ENCODE measurements at places on chromosomes 12 and 14.

DNA sequence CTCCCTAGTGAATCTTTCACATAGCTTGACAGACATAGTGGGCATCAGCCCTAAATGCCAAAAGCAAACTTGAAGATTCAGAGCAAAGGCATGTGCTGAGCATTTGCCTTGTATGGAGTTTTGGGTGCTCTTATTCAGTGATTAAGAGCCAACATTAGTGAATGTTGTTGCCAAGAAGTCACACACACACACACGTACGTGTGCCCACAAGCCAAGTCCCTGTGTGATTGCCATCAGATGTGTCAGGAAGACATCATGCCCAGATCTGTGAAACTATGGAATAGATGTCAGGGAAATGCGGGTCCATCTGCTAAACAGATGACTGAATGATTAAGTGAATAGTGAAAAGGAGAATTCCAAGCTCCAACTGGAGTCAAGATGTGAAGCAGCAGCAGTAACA is 149.0 kb downstream of the AKAP6 start:
- peak overlapping the region; percentile 55 for H3K27ac ChIP-seq
- H3K36me3 ChIP-seq: no peaks in the 10 kb centered on the region
- H3K27me3 ChIP-seq: no peaks in the 10 kb centered on the region

GRCh38 chr12:39846304-39846703 is 226.7 kb upstream of the ABCD2 start:
- H3K27me3 ChIP-seq: no peaks in the 10 kb centered on the region
- no peak overlapping the region for H3K4me3 ChIP-seq
- H3K4me1 ChIP-seq: no peaks in the 10 kb centered on the region

DNA sequence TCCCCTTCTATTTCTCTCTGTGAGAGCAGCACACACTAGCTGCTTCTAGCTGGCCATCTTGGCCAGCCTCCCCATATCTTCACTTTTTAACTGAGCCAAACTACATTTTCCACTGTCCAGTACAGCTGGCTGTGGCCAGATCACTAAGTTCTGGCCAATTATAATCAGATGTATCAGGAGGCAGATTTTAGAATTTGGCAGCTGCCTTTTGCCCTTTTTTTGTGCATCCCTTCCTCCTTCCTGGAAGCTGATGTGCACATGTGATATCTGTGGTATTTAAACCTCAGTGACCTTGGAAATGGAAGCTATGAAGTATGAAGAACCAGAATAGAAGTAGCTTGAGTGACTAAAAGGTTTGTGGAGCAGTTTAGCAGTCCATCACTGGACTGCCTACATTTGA is 49.8 kb upstream of the ANO6 start:
- H3K27me3 ChIP-seq: no peaks in the 10 kb centered on the region
- no peaks in the 10 kb centered on the region for H3K36me3 ChIP-seq
- H3K27ac ChIP-seq: no peak overlapping the region
- no peaks in the 10 kb centered on the region for H3K4me1 ChIP-seq

DNA sequence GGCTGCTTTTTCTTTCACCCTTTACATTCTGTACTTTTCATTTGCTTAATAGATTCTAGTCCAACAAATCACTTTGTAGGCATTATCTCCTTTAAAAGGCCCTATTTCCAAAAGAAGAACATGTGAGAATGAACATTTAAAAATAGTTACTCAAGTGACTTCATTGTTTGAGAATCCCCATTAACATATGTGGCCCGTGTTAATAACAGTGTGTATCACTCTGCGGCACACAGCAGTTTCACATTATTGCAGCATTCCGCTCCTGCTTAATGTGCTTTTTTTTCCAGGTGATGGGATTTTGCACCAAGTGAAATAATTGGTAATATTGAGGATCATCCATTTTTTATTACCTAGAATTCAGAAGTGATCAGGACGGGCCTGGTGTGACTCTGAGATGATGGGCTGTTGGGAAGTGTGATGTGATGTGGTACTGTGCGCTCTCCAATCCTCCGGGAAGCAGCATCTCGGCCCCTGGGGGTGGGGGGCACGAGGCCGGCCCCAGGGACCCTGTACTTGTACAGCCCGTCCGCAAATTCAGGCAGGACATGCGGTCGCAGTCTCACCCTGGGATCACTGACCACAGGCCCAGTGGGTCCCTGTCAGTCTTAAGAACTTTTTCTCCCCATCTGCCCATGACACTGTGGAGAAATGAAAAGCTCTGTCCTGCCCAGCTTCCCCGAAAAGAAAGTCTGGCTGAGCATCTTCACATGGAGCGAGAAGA is 32.9 kb downstream of the SLC15A4 start:
- no peak overlapping the region for H3K4me3 ChIP-seq
- no peaks in the 10 kb centered on the region for H3K27me3 ChIP-seq
- H3K4me1 ChIP-seq: no peaks in the 10 kb centered on the region

DNA sequence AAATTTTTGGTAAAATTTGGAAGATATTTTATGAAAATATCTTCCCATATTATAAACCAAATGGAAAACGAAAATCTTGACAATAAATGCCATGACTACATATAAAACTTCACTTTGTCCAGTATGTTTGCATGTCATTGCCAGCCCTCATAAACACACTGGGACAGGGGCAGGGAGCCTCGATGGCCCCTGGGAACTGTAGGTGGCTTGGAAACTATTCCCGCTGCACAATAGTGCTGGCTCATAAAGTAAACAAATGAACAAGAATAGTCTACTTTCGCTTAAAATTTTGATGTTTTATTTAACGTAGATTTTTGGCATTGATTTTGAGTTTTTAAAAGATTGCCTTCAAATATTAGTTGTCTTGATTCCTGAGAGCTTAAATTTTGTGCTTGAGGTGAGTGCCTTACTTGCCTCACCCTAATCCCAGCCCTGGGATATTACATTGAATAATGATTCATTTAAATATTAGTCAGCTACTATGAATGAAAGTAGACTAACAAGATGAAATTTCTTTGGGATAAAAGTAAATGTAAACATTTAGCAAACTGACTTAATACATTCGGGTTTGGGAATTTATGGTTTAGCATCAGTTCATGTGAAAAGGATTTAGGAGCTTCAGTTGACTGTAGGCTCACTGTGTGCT is 74.0 kb upstream of the PKP2 start:
- H3K27me3 ChIP-seq: no peaks in the 10 kb centered on the region
- no peak for DNase-seq
- no peak overlapping the region for H3K27ac ChIP-seq
- H3K36me3 ChIP-seq: no peaks in the 10 kb centered on the region
- H3K4me3 ChIP-seq: no peak overlapping the region

DNA sequence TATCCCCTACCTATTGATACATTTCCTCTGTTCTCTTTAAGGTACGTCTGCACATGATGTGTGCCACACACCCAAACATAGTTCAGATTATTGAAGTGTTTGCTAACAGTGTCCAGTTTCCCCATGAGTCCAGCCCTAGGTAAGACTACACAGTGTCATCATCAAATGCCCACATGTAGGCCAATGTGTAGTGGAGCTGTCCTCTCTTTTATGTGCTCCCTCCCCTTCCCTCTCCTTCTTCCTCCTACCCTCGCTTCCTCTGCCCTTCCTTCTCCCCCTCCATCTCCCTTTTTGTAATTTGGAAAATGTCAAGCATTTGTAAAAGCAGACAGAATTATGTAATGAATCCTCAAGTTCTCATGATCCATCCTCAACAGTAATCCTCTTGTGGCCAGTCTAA is 25.5 kb downstream of the MAPKAPK5 start:
- no peak overlapping the region for H3K27ac ChIP-seq
- H3K27me3 ChIP-seq: no peaks in the 10 kb centered on the region
- H3K4me3 ChIP-seq: no peak overlapping the region
- DNase-seq: no peak
- H3K36me3 ChIP-seq: peaks cover 53% of the 10 kb centered on the region
- H3K4me1 ChIP-seq: no peaks in the 10 kb centered on the region

- no peaks in the 10 kb centered on the region for H3K36me3 ChIP-seq
- no peaks in the 10 kb centered on the region for H3K4me1 ChIP-seq
- H3K4me3 ChIP-seq: no peak overlapping the region
- H3K27me3 ChIP-seq: no peaks in the 10 kb centered on the region
Measured at GRCh38 chr12:130988261-130988660, 34.6 kb downstream of the ADGRD1 start.

GRCh38 chr12:111984820-111985219 is 28.1 kb downstream of the TMEM116 start:
- H3K27ac ChIP-seq: no peak overlapping the region
- H3K27me3 ChIP-seq: no peaks in the 10 kb centered on the region
- no peak overlapping the region for H3K4me3 ChIP-seq
- H3K4me1 ChIP-seq: no peaks in the 10 kb centered on the region
- DNase-seq: no peak
- no peaks in the 10 kb centered on the region for H3K36me3 ChIP-seq

DNA sequence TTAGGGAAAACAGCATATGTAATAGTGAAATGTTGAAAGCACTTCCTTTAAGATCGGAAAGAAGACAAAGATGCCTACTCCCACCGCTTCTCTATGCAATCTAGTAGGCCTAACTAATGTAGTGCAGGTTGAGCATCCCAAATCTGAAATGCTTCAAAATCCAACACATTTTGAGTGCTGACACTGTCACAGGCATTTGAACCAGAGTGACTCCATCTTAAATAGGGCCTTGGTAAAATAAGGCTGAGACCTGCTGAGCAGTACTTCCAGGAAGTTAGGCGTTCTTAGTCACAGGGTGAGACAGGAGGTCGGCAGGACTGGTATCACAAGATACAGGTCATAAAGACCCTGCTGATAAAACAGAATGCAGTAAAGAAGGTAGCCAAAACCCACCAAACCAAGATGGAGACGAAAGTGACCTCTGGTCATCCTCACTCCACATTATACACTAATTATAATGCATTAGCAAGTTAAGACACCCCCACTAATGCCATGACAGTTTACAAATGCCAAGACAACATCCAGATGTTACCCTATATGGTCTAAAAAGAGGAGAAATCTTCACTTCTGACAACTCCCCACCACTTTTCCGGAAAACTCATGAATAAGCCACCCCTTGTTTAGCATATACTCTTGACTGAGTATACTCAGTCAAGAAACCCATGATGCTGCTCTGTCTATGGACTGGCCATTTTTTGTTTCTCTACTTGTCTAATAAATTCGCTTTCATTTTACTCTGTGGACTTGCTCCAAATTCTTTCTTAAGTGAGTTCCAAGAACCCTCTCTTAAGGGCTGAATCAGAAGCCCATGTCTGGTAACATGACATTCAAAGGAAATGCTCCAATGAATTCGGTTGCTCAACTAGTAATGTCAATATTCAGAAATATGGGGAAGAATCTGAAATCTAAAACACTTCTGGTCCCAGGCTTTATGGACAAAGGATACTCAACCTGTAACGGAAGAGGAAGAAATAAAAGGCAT is 47.1 kb upstream of the MTERF2 start:
- no peaks in the 10 kb centered on the region for H3K27me3 ChIP-seq
- no peaks in the 10 kb centered on the region for H3K36me3 ChIP-seq
- DNase-seq: no peak
- H3K27ac ChIP-seq: no peak overlapping the region
- H3K4me1 ChIP-seq: no peaks in the 10 kb centered on the region

DNA sequence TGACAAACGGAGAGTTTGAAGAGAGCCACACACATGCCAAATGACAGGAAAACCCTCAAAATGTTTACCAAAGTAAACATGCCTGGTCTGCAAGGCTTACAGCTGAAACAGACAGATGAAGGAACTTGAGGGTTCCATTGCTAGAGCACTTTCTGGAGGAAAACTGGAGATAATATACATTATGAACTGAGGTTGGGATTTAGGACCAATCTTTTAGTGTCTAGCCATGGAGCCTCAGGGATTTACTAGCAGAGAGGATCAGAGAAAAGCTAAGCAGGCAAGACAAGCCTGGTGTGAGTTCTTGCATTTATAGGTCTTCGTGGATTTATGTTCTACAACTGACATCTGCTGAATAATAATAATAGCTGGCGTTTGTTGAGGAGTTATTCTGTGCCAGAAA is 205.3 kb downstream of the AEBP2 start:
- H3K4me3 ChIP-seq: no peak overlapping the region
- no peak overlapping the region for H3K27ac ChIP-seq
- no peaks in the 10 kb centered on the region for H3K4me1 ChIP-seq

GRCh38 chr12:522692-523378 is 63.1 kb downstream of the B4GALNT3 start:
- H3K4me1 ChIP-seq: no peaks in the 10 kb centered on the region
- peaks cover 24% of the 10 kb centered on the region for H3K27me3 ChIP-seq
- no peak overlapping the region for H3K27ac ChIP-seq
- no peaks in the 10 kb centered on the region for H3K36me3 ChIP-seq
- H3K4me3 ChIP-seq: no peak overlapping the region
- no peak for DNase-seq

DNA sequence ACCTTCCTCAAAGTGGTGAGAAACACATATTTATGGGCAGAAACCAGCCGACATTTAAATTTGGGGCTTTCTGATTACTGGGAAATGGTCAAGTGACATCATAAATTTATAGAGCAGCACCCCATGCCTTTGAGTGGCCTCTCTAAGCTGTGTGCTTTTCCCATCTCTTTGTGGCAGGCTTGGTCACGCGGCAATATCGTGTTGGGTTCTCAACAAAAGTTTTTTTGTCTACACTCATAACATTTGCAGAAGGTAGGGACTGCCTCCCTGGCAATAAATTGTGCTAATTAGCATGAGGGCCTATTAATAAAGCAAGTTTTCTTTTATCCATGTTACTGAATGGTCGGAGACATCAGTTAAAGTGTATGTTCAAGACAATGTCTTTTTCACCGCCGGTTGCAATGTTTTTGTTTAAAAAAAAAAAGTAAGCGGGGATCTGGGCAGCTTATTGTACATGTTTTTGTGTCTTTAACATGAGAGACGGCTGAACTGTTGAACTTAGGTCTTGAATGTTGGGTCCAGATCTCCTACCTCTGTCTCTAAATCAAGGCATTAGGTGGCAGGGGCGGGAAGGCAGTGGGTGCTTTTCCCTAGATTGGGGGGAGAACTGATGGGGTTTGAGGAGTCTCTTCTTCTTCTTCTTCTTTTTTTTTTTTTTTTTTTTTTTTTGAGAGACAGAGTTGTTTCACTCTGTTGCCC is 193.3 kb downstream of the PHETA1 start:
- no peak overlapping the region for H3K27ac ChIP-seq
- H3K36me3 ChIP-seq: no peaks in the 10 kb centered on the region
- H3K27me3 ChIP-seq: peaks cover 41% of the 10 kb centered on the region
- no peaks in the 10 kb centered on the region for H3K4me1 ChIP-seq
- no peak for DNase-seq
- H3K4me3 ChIP-seq: no peak overlapping the region

- H3K36me3 ChIP-seq: peaks cover 11% of the 10 kb centered on the region
- H3K27me3 ChIP-seq: no peaks in the 10 kb centered on the region
- peak overlapping the region; percentile 37 for H3K27ac ChIP-seq
- peaks cover 68% of the 10 kb centered on the region for H3K4me1 ChIP-seq
- no peak overlapping the region for H3K4me3 ChIP-seq
- peak; percentile 65 for DNase-seq
Measured at GRCh38 chr14:68961781-68962584, 17.1 kb downstream of the ACTN1 start.

- H3K27ac ChIP-seq: no peak overlapping the region
- H3K27me3 ChIP-seq: no peaks in the 10 kb centered on the region
- no peak overlapping the region for H3K4me3 ChIP-seq
- no peaks in the 10 kb centered on the region for H3K36me3 ChIP-seq
Measured at GRCh38 chr12:19261773-19262172, 132.2 kb downstream of the PLEKHA5 start.

- DNase-seq: peak; percentile 76
- H3K27me3 ChIP-seq: no peaks in the 10 kb centered on the region
- H3K36me3 ChIP-seq: peaks cover 12% of the 10 kb centered on the region
- H3K27ac ChIP-seq: no peak overlapping the region
- peaks cover 11% of the 10 kb centered on the region for H3K4me1 ChIP-seq
Measured at GRCh38 chr14:68843471-68844209, 50.8 kb upstream of the ZFP36L1 start.

All from GM23248 (cell line).